Activated CD4-positive, alpha-beta memory T cell treated with anti-CD3 and anti-CD28 coated beads, Interleukin-2, amount 10 ng/mL, durations not matched to agents 7 days and 5 days (primary cell): ENCODE measurements at places on chromosomes 1 and 21. TPM values are rescaled to one million over a fixed set of nuclear protein-coding genes. Genes with fewer than 3 reads are reported as not detected.

MTARC1 gene
- total RNA-seq = not detected

SPRR2A gene
- total RNA-seq = not detected

SNX7 gene
- 0.18 TPM for total RNA-seq

SPRR5 gene
- not detected for total RNA-seq

ASAP3 gene
- total RNA-seq = 0.63 TPM

MTF1 gene
- total RNA-seq = 27.5 TPM

GRCh38 chr21:43918385-43918947, 53.4 kb downstream of the AGPAT3 start:
- no peak overlapping the region for H3K4me3 ChIP-seq
- no peak overlapping the region for H3K27ac ChIP-seq
- DNase-seq = no peak
- H3K36me3 ChIP-seq = peaks cover 18% of the 10 kb centered on the region
- H3K27me3 ChIP-seq = peaks cover 2% of the 10 kb centered on the region

DNA sequence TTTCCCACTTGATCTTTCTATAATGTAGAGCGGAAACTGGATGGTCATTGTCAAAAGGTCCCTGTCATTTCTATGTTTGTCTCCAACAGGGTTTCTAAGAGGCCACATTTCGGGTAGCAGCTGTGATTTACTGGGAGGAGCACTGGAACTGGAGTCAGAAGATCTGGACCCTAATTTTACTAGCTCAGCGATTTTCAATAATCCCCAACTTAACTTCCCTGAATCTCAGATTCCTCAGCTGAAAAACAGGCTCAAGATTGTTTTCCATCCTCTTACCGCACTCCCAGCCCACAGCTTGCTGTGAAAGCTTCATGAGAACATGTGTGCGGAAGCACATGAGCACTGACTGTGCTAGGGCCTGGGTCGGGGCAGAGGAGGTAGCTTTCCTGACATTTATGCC, 19.9 kb upstream of the RGS4 start:
- H3K36me3 ChIP-seq = no peaks in the 10 kb centered on the region
- H3K4me3 ChIP-seq = no peak overlapping the region
- no peaks in the 10 kb centered on the region for H3K27me3 ChIP-seq
- no peak for DNase-seq

DNA sequence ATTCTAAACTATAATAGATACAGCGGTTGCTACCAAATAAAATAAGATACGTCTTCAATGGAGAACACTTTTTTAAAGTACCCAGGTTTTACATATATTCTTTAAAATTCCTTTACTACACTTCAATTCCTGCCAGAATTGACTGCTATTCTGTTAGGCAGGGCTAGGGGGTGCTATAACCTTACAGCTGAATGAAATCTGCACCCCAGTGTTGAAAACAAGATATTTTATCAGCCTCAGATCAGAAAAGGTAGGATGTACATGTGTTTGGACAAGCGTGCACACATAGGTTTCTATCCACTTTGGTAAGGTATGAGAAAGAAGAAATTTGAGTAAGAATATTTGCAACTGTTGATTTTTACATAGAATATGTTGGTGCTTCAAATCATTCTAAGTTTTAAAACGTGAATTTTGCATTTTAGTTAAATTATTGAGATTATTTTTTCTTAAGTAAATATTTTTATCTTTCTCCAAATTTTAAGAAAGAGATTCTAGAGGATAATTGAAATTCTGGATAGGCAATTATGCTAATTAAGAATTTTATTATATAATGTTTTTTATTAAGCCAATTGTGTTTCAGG, 490.8 kb upstream of the ADGRL4 start:
- no peak for DNase-seq
- no peaks in the 10 kb centered on the region for H3K4me1 ChIP-seq
- no peaks in the 10 kb centered on the region for H3K36me3 ChIP-seq
- H3K4me3 ChIP-seq = no peak overlapping the region
- no peak overlapping the region for H3K27ac ChIP-seq

DNA sequence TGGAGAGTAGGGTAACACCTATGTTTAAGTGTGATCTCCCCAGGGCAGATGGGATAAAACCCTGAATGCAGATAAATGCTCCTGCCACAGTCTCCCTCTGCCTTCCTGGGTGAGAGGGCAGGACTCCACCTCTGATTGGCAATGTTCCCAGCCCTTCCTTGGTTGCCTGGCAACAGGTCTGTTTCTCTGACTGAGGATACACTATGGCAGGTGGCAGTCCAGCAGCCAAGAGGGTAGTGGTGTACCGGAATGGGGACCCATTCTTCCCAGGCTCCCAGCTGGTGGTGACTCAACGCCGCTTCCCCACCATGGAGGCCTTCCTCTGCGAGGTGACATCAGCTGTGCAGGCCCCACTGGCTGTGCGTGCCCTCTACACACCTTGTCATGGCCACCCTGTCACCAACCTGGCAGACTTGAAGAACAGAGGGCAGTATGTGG, at the start of gene DCDC2B:
TSS of gene DCDC2B (plus strand) at position 199 of the 438 bp plus-strand sequence. CDS start at position 204, 5 bp downstream.
- H3K27ac ChIP-seq = no peak within 1 kb of the TSS
- no peaks in the 10 kb centered on the region for H3K27me3 ChIP-seq
- H3K4me3 ChIP-seq = no peak within 1 kb of the TSS
- no peak for DNase-seq

DNA sequence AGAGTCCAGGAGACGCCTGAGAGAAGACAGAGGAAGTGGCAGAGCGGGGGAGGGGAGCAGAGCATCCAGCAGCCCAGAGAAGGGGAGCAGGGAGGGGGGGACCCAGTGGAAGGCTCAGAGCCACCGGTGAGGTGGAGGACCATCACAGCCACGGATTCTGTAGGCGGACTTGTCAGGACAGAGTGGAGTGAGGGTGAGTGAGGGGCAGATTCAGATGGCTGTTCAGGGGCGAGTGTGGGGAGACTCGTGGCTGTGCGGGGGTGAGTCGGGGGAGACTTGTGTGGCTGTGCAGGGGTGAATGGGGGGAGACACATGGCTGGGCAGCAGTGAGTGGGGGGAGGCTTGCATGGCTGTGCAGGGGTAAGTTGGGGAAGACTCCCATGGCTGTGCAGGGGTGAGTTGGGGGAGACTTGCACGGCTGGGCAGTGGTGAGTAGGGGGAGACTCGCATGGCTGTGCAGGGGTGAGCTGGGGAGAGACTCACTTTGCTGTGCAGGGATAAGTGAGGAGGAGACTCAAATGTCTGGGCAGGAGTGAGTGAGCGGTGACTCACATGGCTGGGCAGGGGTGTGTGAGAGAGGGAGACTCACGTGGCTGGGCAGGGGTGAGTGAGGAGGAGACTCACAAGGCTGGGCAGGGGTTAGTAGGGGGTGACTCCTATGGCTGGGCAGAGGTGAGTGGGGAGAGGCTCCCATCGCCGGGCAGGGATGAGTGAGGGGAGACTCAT, 56.8 kb upstream of the ABCG1 start:
- no peak overlapping the region for H3K4me3 ChIP-seq
- peak; percentile 21 for DNase-seq
- H3K36me3 ChIP-seq = no peaks in the 10 kb centered on the region
- no peak overlapping the region for H3K27ac ChIP-seq

DNA sequence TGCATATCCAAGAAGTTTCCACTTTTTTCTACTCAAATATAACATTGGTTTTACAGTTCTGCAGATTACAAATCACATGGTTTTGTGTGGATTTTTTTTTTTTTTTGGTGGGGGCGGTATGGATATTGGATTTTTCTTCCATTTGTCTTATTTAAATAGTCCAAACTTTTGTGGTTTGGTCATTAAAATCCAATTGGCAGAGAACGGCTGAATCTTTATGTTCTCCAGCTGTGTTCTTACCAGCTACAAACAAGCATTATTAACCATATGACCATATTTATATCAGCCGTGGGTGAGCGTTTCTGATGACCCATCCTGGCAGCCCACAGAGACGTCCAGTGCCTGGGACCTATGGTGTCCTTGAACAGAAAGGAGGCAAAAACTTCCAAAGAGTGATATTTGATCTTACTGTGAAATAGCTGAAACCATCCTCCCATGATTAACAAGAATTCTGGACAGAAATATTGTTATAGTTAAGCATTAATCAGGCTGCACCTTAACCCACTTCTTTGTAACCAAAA, 200.4 kb downstream of the LYPLAL1 start:
- DNase-seq = no peak
- no peak overlapping the region for H3K4me3 ChIP-seq
- H3K4me1 ChIP-seq = no peaks in the 10 kb centered on the region
- H3K27me3 ChIP-seq = peaks cover 5% of the 10 kb centered on the region

DNA sequence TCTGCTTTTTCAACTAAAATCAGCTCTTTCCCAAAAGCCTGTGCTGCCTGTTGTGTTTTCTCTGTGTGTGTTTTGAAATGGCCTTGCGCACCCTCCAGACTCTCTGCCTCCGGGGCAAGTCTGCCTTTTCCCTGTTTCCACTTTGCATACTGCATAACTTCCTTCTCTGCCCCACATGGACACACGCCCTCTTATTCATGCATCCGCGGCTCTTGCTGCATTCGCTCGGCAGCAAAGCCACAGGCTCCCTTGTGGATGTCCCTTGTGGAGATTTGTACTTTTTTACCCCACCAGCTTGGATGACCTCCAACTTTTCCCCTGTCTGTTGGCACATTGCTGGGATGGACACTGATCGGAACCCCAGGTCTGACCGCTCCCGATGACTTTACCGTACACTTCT, 147.6 kb downstream of the ADSS2 start:
- H3K36me3 ChIP-seq = peaks cover 9% of the 10 kb centered on the region
- H3K27ac ChIP-seq = no peak overlapping the region
- DNase-seq = no peak
- H3K4me1 ChIP-seq = peaks cover 9% of the 10 kb centered on the region

DNA sequence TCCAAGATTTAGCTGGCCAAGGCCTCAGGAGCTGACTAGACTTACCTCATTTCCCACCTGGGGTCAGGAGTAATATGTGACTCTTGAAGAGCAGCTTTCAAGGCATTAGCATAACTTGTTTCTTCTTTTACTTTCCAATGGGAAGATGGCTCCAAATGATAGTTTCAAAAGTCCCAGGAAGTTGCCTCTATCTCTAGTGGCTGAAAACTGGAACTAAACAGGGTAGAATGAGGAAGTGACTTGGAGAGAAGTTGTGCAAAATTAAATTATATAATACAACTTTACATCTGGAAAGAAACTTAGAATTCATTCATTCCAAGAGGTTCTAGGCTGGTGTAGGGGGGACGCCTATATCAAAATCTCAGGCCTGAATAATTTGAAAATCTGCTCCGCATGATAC, 250.1 kb upstream of the FMN2 start:
- no peaks in the 10 kb centered on the region for H3K4me1 ChIP-seq
- H3K27ac ChIP-seq = no peak overlapping the region
- H3K36me3 ChIP-seq = no peaks in the 10 kb centered on the region

- no peak overlapping the region for H3K4me3 ChIP-seq
- no peaks in the 10 kb centered on the region for H3K27me3 ChIP-seq
- no peaks in the 10 kb centered on the region for H3K4me1 ChIP-seq
- H3K36me3 ChIP-seq = no peaks in the 10 kb centered on the region
- H3K27ac ChIP-seq = no peak overlapping the region
Observed at GRCh38 chr1:71561206-71561605, 480.4 kb upstream of the ZRANB2 start.
